HFFc6 (cell line): ENCODE measurements at places on chromosomes 1 and 21. TPM values are rescaled to one million over a fixed set of nuclear protein-coding genes. Genes with fewer than 3 reads are reported as not detected.

GRCh38 chr1:156124557-156125483 lies 10.3 kb downstream of the LMNA start:
- no peak for DNase-seq

DNA sequence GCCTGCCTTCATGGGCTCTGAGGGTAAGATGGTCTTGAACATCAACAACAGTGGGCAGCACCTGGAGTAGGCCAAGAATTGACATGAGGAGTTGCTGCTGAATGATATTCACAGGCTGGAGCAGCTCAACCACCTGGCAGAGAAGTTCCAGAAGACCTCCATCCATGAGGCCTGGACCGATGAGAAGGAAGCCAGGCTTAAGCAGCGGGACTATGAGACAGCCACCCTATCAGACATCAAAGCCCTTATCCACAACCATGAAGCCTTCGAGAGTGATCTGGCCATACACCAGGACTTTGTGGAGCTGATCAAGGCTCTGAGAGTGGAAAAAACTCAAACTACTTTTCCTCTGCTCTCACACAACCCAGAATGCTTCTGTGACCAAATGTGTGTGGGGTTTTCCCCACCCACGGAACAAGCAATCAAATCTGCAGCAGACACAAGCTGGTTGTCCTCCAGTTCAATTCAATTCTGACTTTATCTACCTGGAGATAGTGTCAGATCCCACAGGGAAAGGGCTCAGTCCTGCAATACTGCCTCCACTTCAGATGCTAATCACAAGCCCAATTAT lies 12.1 kb upstream of the EPHA10 start:
- DNase-seq = no peak

- no peak for DNase-seq
Observed at GRCh38 chr1:228411548-228412430, 4.9 kb downstream of the TRIM17 start.

DNA sequence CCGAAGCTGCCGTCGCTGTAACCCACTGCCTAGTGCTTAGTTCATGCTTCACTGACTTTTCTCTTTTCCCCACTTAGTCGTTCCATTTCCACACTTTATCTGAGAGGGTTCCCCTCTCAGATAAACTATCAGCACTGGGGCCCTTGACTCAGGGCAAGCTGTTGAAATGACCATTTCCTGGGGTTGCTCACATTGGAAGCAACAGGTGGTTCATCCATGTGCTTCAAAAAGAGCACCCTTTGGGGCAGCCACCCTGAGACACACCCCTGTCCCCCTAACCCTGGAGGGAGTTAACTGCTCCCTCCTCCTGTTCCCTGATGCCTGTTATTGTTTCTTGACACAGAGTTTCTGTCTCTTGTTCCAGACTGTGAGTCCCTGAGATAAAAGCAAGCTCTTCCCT lies 107.2 kb downstream of the PTPRU start:
- no peak for DNase-seq

DNA sequence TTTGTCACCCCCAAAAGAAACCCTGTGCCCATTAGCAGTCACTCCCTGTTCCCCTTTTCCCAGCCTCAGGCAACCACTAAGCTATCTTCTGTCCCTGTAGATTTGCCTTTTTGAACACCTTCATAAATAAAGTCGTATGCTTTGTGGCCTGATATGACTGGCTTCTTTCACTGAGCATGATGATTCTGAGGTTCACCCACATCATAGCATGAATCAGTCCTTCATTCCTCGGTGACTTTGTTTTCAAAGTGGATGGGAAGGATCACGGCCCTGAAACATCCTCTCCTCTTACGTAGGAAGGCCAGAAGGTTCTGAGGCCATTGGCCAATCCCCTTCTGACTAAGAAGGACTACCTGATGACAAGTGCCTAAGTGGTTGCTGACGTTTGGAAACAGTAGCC lies 39.1 kb downstream of the NIPAL3 start:
- no peak for DNase-seq

DNA sequence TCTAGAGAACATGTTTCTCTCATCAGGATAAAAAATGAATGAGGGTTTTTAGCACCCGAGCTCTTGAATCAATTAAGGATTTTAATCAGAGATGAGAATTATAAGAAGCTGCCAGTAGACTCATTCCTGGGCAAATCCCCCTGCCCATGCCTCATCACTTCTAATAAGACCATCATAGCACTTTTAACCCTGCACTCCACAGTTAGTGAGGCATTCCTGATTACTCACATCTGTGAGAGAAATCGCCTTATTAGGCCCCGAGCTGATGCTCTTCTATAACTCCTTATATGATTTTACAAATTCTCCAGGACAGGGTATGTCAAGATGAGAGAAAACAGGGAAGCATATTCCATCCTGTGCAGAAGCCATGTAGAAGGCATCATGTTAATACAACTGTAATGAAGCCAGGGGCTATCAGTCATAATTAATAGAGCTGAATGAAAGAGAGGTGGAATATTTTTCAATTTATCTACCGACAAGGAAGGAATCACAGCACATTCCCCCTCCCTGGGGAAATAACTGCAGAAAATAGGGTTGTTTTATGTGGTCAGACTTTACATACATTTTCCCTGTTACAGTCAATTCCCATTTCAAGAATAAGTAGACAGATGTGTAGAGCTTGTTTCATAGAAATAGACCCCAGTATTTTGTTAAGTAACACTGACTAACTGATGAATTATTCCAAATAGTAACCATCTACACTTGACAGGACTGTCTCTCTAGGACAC lies 272.7 kb downstream of the HHIPL2 start:
- no peak for DNase-seq

DNA sequence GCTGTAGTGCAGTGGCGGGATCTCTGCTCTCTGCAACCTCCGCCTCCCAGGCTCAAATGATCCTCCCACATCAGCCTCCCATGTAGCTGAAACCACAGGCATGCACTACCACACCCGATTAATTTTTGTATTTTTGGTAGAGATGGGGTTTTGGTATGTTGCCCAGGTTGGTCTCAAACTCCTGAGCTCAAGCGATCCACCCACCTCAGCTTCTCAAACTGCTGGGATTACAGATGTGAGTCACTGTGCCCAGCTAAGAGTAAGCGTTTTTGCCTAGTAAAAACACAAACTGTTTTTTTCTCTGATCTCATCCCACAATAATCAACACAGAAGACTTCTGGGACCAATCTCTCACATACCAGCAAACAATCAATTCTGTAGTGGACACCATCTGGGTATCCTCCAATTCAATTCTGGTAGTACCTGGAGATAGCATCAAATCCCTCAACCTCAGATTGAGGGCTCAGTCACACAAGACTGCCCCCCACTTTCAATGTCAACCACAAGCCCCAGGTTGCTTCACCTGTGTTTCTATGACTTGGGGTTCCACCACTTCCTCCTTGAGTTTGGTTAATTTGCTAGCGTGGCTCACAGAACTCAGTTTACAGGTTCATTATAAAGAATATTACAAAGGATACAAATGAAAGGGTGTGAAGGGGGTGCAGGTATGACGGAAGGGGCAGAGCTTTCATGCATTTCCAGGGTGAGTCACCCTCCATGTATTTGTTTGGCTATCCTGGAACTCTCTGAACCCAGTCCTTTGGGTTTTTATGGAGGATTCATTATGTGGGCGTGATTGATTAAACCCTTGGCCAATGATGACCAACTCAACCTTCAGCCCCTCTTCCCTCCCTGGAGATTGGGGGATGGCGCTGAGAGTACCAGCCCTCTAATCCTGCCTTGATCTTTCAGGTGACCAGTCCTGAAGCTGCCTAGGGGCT lies 40.0 kb upstream of the RHOU start:
- DNase-seq = no peak

DNA sequence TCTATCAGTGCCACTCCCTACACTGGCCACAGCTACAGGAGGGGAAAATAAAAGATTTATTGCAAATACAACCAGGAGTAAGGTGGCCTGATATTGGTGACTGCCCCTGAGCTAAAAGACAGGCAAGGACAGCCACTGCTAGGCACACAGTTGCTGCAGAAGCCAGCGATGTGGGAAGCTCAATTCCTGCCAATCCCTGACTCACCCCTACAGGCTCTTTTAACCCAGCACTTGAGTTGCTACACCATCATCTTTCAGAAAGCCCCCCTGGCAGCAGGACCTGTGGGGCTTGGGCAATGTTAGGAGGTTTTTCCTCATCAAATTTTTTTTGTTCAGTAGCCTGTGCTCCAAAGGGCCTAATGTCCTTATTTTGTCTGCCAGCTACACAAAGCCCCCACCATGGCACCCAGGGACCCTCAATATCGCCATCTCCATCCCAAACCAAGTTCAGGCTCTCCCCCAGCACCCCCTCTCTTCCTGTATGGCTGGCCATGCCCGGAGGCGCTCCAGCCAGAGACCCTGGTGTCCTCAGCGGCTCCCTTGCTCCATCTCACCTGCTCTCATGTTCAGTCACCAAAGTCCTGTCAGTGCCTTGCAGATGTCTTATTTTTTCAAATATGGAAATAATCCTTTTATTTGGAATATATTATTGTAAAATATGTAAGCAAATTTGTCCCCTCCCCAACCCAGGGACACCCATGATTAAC lies 13.4 kb downstream of the CLEC20A start:
- no peak for DNase-seq

- DNase-seq = no peak
Observed at GRCh38 chr21:44709426-44710293, 1.7 kb downstream of the TSPEAR start.

DNA sequence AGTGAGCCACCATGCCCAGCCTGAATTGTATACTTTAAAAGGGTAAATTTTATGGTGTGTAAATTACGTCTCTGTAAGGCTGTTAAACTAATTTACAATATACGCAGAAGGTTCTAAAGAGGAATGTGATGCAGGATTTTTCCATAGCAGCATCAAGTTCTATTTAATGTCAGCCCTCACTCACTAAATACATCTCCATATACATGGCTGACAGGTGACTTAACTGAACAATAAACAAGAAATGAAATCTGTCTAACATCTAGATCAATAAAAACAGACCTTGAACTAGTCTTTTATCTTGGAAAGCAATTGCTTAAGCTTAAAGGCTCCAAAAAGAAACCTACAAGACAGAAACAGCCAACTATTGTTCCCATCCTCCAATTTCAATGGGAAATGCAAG lies 121.5 kb upstream of the MAP1LC3C start:
- DNase-seq = no peak

DNA sequence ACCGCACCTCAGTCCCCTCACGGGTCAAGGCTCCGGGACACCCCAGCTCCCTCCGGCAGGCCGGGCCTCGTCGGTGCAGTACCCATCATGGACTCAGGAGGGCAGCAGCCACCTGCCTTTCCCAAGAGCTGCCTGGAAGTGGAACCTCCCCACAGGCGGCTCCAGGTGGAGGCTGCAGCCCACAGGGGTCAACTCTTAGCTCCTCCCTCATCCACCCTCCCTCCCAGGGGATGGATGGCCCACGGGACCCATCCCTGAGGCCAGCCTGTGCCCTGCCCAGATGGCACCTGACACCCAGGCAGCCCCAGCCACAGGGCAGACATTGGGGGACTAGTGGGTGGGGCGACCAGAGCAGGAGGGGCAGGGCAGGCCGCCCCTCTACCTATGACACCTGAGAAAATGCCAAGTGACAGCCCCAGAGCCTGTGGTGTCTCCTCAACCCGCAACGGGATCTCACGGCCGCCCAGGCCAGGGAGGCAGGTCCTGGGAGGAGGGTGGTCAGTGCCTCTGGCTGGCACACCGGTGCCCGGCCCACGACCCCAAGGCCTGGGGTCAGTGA lies 1.2 kb upstream of the ARHGEF16 start:
- DNase-seq = peak; percentile 50

- no peak for DNase-seq
Observed at GRCh38 chr1:205041001-205041715, 1.9 kb upstream of the CNTN2 start.

DNA sequence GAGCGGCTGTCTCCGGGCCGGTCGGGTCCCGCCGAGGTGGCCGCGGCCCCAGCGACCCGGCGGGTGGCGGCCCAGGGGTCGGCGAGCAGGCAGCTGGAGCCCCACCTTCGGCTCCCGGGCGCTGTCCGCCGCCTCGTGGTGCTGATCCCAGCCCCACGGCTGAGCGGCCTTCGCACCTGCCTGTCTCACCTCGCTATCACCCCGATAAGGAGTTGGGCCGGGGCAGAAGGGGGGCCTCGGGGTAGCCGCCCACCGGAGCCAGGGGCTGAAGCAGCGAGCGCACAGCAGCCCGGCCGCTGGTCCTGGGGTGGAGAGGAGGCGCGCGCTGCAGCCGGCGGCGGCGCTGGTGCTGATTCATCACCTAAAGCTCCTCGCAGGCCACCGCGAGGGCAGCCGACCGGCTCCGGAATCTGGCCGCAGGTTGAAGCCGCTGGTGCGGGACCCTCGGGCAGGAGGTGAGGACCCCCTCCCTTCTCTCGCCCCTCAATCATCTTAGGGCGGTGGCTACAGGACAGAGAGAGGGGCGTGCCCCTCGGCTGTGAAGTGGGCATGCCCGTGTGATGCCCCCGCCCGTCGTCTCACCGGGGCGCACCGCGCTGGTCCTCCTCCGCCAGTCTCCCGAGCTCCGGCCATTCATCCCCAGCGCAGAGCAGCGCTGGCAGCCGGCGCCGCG lies 575 bp downstream of the TRIM67 start:
- DNase-seq = no peak

DNA sequence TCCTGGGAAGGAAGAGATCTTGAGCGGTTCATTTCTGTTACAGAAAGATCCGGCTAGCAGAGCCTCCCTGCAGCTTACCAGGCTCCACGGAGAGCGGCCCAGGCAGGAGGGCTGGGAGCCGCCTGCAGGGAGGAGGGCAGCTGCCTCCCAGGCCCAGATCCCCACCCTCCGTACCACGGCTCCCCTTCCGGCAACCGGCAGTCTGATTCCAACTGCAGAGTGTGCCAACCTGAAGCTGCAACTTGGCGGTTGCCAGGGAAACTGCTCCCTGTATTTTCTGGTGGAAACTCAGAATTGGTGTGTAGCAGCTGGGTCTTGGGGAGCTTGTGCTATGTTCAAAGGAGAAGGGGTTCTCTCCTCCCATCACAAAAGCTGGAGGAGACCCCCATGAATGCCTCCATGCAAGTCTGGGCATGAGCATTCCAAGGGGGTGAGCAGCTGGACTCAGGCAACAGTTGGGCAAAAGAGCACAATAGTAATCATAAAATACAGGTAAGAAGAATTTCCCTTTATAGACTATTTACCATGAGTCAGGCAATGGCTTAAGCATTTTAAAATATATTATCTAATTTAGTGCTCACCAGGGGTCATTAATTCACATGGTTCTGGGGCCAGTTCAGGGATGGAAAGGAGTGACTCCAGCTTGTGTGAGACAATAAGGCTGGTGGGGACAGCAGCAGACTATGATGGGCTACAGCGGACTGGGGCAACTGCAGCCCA lies 46.1 kb upstream of the KAZN start:
- no peak for DNase-seq

GRCh38 chr1:149979245-149979971 lies 31.1 kb downstream of the OTUD7B start:
- no peak for DNase-seq

- DNase-seq = no peak
Observed at GRCh38 chr21:45109831-45110492, 35.6 kb downstream of the ADARB1 start.

GRCh38 chr1:209176866-209177430 lies 406.6 kb upstream of the CAMK1G start:
- DNase-seq = no peak

- no peak for DNase-seq
Observed at GRCh38 chr1:31183927-31184554, 55.6 kb downstream of the NKAIN1 start.

GRCh38 chr21:15455819-15456462 lies 273.8 kb upstream of the USP25 start:
- DNase-seq = no peak

NR1I3 gene
- not detected in 3 replicates for total RNA-seq

GREM2 gene
- 5.4 to 15.3 TPM (median 6.1 TPM) in 3 replicates for total RNA-seq

NBPF20 gene
- total RNA-seq = 1.5 and 3.6 TPM in 2 replicates

PTGS2 gene
- total RNA-seq = 69.5 to 168 TPM (median 166 TPM) in 3 replicates

SH3BGR gene
- total RNA-seq = 1.4 to 3.5 TPM (median 1.5 TPM) in 3 replicates

GUCA2A gene
- total RNA-seq = not detected in 2 replicates

GLIS1 gene
- 1.0 to 1.9 TPM (median 1.3 TPM) in 3 replicates for total RNA-seq

OTUD7B gene
- total RNA-seq = 26.2 to 28.3 TPM (median 27.4 TPM) in 3 replicates

ADGRL2 gene
- total RNA-seq = 1.8 to 11.6 TPM (median 8.0 TPM) in 3 replicates
